ENCODE measurements at places on chromosomes 5 and 9.

- no peak for DNase-seq
Measured at GRCh38 chr9:8727191-8727590, 927.6 kb upstream of the DMAC1 start.

- no peak for DNase-seq
Measured at GRCh38 chr9:128415281-128415680, 5.4 kb upstream of the CERCAM start.

DNA sequence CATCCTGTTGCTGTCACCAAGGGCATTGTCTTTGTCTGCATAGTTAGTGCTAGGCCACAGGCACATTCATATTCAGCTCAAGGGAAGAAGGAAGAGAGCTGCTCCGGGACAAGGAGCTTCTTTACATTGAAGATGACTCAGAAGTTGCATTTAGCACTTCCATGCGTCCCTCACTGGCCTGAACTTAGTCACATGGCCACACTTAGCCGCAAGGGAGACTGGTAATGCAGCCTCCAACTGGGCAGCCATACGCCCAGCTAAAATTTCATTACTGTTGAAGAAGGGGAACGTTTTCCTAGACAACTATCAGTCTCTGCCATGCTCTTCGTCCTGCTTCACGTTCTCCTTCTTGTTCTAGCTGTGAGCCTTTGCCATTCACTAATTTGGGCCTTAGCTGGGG is 20.0 kb downstream of the ACTL7B start:
- no peak for DNase-seq

- no peak for DNase-seq
Measured at GRCh38 chr5:132206782-132207181, 20.9 kb downstream of the P4HA2 start.

- no peak for DNase-seq
Measured at GRCh38 chr9:15115702-15116101, 191.3 kb downstream of the TTC39B start.

- peak; percentile 16 for DNase-seq
Measured at GRCh38 chr9:100352201-100352726, 478 bp downstream of the TEX10 start.

- no peak for DNase-seq
Measured at GRCh38 chr9:99101271-99101670, 3.6 kb upstream of the TGFBR1 start.

DNA sequence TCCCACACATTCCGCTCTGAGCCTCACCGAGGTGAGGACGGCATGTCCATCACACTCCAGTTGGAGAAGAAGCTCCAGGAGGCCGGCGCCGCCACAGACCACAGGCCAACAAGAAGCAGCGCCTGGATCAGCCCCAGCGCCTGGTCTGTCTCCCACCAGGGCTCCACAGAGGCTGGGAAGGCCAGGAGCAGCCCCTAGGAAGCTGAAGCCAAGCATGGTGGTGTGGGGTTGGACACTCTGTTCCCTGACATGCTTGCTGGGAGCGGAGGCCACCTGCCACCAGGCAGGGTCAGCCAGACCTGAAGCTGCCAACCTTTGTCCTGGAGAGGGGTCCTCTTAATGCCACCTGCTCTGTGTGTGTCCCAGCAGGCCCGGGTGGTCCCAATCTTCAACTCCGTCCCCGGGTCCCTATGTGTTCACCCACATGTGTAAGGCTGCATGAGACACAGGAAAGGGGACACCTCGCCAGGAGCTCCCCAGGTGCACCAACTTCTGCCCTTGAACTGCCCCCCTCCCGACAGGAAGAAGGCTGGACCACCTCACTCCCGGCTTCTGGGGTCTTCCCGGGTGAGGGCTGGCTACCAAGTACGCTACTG is 140.1 kb upstream of the PPP1R26 start:
- no peak for DNase-seq

GRCh38 chr9:113566712-113567071 is 103.2 kb downstream of the RGS3 start:
- no peak for DNase-seq

- no peak for DNase-seq
Measured at GRCh38 chr5:179343021-179343718, 2.1 kb downstream of the ADAMTS2 start.

DNA sequence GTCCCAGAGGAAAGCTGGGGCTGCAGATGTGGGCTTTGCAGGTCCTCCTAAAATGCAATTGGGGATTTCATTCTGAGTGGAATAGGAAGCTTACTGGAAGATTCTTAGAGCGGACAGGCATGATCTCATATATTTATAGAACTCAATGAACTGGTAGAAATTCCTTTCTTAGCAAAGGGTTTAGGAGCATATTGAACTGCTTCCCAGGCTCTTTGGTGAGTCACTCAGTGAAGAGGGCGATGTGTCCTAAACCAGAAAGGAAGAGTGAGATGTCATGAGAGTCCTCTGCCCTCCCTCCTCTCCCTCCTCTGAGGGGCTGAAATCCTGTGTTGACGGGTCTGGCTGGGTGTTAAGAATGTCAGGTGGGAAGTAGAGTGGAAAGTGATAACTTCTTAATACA is 26.3 kb upstream of the SEMA6A start:
- DNase-seq: no peak

GRCh38 chr5:165055476-165055875 is 1550.1 kb downstream of the MAT2B start:
- no peak for DNase-seq

- no peak for DNase-seq
Measured at GRCh38 chr9:126630458-126631237, 16.9 kb downstream of the LMX1B start.

- DNase-seq: no peak
Measured at GRCh38 chr9:133780404-133780945, 42.3 kb upstream of the SARDH start.

DNA sequence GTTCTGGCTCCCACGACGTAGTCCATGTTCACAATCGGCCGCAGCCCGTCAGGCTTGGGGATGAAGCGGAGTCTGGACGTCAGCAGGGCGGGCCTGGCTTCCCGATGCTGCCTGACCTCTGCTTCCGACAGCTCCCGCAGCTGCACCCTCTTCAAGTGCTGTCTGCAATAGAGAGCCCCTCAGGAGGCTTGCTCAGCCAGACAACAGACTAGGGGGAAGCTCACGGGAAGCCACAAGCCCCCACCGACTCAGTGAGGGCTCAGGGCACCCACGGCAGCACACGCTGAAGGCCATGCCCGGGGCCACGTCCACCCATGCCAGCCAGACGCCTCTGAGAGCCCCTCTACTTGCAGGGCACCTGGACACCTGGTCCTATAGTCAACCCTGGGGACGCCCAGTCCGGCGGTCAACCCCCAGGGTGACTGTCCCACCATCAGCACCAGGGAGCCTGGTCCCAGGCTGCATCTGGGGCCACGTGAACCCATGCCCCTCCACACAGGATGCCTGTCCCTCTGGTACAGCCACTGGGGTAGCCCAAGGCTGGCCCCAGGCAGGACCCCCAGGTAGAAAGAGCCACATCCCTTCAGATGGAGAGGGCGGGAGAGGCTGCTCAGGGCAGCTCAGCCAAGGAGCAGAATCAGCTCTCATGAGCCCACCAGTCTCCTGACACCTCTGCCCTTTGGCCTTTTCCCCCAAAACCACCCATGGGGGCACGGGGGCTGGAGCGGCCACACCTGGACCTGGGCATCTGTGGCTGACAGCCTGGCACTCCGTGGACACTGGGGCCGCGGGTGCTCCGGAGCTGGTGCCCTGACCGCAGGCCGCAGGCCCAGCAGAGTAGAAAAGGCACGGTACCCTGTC is 14.5 kb downstream of the TERT start:
- DNase-seq: no peak

- no peak for DNase-seq
Measured at GRCh38 chr5:168603746-168604145, 24.6 kb upstream of the PANK3 start.

DNA sequence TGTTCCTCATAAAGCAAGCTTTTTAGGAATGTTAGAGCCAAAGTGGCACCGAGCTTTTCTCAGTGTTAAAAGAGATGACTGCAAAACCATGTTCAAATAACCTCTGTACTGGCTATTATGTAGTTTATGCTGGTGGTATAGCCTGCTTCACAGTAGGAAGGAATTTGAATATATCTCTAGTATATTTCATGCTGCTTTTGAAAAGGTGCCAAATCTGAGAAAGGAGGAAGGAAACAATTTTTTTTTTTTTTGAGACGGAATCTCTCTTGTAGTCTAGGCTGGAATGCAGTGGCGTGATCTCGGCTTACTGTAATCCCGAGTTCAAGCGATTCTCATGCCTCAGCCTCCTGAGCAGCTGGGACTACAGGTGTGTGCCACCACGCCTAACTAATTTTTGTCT is 13.5 kb downstream of the CREBRF start:
- DNase-seq: no peak

- no peak for DNase-seq
Measured at GRCh38 chr5:133467335-133467779, 145.0 kb downstream of the FSTL4 start.

- DNase-seq: no peak
Measured at GRCh38 chr5:100826133-100826532, 76.9 kb downstream of the ST8SIA4 start.

- DNase-seq: peak; percentile 55
Measured at GRCh38 chr9:69805962-69806515, 14.6 kb upstream of the CFAP95 start.

DNA sequence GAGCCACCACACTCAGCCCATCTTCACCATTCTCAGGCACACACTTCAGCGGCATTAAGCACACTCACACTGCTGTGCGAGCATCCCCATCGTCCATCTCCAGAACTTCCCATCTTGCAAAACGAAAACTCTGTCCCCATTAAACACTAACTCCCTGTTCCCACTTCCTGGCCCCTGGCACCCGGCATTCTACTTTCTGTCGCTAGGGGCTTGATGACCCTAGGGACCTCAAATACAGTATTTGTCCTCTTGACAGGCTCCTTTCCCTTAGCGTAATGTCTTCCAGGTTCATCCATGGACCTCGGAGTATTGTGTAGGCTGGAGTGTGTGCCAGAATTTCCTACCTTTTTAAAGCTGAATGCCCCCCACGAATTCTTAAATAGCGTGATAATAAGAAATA is 14.7 kb upstream of the UBAC1 start:
- DNase-seq: no peak

DNA sequence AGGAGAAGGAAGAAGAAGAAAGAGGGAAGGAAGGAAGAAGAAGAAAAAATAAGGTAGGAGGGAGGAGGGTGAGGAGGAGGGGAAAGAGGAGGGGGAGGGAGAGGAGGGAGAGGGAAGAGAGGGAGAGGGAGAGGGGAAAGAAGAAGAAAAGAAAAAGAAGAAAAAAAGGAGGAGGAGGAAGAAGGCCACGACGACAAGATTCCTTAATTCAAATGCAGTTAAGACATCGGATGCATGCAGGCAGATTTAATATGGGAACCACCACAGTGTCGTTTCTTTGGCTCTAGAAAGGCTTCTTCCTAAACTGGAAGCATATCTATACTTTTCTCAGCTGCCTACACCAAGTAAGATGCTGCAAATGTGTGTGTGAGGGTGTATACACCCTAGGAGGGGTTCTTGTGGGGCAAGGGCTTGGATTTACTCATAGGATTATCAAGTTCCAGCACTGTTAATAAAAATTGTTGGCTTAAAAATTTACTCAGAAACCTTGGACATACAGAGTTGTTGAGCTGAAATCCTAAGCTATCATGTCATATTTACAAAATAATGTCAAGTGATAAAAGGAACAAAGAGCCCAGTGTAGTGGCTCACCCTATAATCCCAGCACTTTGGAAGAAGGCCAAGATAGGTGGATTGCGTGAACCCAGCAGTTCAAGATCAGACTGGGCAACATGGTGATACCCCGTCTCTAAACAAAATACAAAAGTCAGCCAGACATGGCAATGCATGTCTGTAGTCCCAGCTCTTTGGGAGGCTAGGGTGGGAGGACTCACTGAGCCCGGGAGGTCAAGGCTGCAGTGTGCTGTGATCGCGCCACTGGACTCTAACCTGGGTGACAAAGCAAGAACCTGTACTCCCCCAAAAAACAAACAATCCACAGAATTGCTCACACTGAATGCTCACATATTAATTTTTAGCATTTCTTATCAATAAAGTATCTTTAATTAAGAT is 108.5 kb downstream of the UBAP2 start:
- DNase-seq: no peak

GRCh38 chr9:93990448-93990847 is 35.3 kb upstream of the BARX1 start:
- DNase-seq: no peak

- DNase-seq: no peak
Measured at GRCh38 chr5:173907686-173908371, 19.7 kb downstream of the CPEB4 start.

GRCh38 chr5:138102454-138103318 is 18.9 kb downstream of the WNT8A start:
- no peak for DNase-seq

- no peak for DNase-seq
Measured at GRCh38 chr5:35672995-35673394, 55.3 kb downstream of the SPEF2 start.

- no peak for DNase-seq
Measured at GRCh38 chr5:76548525-76549229, 74.5 kb downstream of the F2RL2 start.

DNA sequence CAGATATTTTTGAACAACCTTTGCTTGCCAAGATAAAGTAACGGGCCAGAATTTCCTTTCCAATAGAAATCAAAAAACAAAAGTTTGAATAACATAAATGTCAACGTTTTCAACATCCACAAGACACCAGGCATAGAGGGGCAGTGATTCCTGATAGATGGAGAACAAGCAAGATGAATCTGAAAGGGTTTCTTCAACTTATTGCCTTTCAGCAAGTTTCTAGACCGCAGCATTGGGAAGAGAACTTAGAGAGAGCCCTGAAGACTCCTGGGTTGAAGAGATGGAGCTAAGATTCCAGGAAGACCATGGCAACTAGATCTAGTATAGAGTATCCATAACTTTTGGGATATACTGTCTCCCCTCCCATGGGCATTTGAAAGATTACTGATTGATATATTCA is 751.4 kb upstream of the CTNND2 start:
- no peak for DNase-seq

GRCh38 chr9:103941104-103941503 is 153.0 kb upstream of the SMC2 start:
- DNase-seq: no peak

DNA sequence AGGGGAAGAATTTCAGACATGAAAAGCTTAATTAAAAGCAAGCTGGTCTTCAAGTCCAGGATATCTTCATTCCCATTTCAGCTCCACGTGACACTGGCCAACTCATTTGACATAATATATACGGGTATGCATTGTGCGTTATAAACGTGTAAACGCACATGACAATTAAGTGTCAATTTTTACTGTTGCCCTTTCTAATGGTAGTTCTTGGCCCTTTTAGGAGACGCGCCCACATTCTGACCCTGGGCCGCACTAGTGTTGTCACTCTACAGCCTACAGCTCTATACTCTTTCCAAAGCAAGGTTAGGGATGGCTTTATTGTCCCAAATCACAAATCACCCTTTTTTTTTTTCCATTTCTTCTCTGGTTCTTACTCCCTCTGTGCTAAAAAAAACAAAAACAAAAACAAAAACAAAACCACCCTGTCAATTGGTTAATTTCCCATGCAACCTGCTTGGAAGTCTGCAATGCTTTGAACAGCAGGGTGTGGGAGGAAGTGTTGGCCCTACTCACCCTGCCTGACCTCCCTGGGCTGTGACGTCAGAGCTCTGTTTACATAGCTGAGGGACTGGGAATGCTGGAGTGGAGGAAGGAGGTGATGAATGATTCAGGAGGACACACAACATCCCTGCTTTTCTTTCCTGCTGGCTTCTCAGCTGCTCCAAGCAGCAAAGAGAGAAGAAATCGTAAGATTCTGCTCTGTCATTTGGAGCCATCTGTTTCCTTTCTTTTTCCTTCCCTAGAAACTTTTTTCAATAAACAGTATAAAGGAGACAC is 19.3 kb downstream of the RFK start:
- DNase-seq: no peak
